SW480 (cell line): ENCODE measurements at places on chromosomes 6 and 20.

DNA sequence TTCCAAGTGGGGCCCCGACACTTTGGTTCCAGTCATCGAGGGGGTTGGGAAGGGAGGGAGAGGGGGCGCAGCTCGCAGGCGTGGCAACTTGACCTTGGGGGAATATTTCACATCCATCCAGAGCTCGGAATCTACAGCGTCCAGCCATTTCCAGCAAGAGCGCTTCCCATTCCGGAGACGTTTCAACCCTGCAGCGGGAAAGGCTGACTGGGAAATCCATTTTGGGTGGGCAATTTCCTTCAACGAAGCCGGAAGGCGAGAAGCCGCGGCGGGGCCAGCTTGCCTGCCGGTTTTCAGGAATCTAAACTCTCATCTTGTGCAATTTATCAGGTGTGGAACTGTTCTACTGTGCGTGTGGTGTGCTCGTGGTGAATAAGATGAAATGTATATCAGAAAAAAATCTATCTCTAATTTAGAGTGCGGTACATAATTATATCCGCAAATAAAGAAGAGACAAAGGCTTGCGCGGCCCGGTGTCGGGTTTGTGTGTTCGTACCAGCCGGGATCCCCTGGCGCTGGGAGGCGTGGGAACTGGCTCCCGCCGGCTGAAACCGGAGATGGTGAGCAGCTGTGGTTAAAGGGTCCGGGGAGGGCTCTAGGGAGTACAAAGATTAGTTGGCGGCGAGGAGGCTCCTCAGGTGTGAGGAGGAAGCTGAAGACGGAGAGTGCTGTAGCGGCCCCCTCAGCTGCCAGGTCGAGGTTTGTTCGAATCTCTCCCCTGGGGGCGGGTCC, 4.8 kb downstream of the SLC32A1 start:
- no peak for DNase-seq

DNA sequence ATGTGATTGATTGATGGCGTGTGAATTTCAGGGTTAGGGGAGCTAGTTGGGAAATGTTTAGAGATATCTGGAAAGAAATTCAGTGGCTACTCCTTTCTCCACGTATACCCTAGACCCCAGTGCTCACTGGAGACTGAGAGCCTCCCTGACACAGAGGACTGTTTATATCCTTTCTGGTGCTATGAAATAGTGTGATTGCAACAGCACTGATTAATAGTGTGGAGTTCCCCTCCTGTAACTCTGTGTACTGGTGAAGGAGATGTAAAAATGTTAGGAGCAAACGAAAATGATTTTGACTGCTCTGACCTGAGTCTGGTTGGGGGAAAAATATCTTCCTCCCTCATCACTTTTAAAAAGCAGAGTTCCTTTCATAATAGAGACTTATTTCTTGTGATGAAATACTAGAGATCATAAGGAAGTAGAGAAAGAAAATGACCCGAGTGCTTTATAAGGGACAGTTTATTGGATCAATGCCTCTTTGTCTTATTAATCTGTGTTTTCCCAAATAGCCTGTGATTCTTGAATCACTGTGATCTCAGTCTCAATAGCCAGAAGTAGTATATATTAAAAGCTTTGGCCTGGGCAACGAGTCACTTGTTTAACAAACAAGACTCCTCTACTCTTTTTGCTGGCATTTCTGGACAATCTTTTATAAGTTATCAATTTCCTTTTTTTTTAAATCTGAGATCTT, 92.3 kb downstream of the RNF182 start:
- DNase-seq: no peak

DNA sequence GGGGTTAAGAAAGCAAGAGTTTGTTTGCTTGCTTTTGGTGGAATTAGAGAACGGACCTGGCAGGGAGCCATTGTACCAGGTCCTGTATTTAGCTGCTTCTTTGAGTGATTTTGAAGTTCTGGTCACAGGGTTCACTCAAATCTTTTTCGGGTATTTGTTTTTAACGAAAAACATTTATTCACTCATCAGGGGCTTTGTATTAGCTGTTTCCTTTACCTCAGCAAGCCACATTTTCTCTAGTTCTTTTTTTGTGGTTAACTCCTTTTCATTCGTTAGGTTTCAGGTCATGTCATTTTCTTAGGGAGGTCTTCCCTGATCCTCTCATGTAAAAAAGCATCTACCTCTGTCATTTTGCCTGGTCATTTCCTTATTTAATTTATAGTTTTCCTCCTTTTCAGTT, 1502.2 kb downstream of the GRIK2 start:
- no peak for DNase-seq

- DNase-seq: no peak
Measured at GRCh38 chr20:63518351-63518861, 2.2 kb upstream of the PPDPF start.

DNA sequence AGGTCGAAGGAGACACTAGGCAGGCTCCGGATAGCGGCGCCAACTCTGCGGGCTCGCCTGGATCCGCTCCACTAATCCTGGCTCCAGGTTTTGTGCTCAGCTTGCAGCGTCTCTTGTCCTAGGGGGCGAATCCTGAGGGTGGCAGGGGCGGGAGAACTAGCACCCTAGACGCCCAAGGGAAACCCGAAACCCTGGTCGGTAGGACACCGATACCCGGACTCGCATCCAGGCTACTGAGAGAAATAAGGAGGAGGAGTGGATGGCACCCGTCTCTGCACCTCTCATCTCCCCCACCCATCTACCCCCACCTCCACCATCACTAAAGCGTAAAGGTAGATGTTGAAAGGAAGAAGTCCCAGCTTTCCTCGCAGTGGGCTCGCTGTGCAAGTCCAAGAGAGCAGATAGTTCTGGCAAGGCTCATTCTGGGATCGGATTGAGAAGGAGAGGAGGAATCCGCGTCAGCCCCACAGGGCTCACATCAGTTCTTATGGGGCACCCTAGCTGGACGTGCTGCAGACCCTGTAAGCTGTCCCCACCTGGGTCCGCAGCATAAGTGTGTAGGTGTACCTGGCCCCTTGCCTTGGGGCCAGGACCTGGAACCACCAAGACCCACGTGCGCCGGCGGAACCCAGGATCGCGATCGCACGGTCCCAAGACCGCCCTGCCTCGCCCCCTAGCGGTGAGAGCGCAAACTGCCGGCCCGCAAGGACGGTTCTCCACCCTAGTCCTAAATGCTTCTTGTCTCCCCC, 6.9 kb downstream of the SLC32A1 start:
- DNase-seq: peak; percentile 95

GRCh38 chr6:160051390-160051789, 70.2 kb upstream of the SLC22A1 start:
- no peak for DNase-seq

DNA sequence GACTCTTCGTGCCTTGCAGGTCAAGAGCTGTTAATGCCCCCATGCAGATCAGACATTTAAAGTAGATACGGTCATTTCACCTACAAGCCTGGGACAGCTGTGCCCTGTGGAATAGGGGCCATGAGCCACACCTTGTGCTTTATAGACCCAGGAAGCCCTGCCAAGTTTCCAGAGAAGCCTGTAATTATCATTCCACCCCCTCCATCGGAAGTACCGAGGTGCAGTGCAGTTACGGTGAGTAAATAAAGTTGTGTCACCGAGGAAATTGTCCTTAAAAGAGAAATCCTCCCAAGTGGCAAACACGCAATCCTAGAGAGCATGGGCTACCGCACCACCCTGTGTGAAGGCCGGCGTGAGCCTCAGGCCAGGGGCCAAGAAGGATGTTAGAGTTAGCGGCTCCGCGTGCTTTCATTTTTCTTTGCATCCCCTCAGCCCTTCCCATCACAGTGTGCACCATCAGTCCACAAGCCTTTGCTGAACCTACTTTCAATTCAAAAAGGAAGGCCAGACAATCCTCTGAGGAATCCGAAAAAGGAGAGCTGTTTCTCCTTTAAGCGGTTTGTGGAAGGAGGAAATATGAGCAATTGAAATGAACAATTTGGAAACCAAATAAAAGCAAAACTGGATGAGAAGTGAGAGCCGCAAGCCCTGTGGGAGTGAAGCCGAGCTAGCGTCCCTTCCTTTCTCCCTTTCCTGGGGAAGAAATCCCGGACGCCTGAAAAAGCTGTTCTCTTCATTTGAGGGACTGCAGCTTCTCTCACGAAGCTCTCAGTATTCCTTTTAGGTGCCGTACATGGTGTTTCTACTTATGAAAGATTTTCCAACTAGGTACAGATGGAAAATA, 183.3 kb upstream of the PDE10A start:
- DNase-seq: peak; percentile 46

DNA sequence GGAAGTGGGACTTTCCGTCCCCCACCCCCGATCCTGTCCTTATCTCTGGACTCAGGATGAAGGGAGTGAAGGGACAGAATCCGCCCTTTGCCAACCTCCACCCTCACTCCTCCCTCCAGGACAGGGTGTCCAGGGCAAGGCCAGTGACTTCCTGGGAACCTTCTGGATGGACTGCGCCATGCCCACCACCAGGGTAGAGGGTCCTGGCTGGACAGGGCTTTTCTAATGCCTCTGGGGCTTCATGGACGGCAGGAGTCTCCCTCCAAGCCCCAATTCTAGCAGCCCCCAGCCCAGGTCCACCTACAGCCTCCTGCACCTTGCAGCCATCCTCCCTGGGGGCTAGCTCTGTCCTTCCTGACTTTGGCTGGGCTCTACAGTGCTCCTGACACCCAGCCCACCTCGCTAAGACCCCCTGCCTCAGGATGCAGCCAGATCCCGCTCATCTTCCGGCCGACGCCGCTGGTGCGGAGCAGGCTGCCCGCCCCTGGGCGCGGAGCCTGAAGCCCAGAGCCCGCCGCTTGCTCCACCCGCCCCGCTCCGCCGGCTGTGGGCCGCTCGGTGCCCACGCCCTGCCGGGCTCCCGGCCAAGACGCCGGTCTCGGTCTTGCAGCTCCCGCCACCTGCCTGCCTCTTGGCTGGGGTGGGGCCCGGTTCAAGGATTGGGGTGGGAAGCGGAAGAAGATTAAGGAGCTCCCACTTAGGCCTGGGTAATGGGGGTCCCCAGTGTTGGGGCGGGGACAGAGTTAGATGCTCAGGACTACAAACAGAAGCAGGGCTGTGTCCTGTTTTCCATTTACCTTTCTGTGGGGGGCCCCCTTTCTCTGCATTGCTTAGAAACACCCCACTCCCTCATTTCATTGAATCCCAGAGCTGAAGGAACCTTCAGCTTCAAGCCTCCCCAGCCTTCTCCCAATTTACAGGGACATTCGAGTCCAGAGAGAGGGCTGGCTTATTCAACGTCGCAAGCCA, 72.8 kb downstream of the MDGA1 start:
- DNase-seq: no peak

- no peak for DNase-seq
Measured at GRCh38 chr6:146246028-146246427, 217.2 kb downstream of the GRM1 start.

DNA sequence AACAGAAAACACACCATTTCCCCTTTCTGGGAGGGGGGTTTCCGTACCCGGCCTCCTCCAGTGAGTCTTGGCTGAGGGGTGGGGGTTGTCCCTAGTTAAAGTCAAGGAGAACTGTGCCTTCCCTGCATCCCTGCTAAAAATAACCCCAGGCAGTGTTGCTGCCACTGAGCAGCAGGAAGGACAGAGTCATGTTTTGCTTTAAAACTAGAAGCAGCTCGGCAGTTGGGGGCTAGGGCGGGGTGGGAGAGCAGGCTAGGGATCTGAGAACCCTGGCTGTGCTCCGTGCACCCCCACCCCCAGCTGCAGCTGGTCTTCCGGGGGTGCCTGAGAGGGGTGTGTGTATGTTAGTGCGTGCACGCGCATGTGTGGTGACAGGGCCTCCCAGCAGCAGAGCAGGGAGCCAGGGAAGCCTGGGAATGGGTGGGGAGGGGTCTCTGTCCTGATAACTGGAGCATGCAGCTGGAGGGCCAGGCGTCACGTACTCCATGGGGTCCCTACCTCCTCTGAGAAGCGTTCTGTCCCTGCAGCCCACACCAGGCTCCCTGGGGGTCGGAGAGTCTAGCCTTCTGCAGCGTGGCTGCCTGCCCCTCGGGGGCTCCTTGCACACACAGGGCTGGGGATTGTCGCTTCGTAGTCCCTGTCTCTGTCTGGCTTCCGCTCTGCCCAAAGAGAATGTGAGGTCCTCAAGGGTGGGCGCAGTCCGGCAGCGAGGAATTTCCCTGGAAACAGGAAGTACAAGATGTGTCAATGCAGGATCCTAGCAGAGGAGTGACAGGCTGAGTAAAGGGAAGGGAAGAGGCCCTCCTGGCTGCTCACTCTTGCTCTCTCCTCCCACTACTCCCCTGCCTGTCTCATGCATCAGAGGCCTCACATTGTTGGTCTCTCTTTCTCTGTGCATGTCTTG, 16.8 kb upstream of the ARMC12 start:
- DNase-seq: no peak

DNA sequence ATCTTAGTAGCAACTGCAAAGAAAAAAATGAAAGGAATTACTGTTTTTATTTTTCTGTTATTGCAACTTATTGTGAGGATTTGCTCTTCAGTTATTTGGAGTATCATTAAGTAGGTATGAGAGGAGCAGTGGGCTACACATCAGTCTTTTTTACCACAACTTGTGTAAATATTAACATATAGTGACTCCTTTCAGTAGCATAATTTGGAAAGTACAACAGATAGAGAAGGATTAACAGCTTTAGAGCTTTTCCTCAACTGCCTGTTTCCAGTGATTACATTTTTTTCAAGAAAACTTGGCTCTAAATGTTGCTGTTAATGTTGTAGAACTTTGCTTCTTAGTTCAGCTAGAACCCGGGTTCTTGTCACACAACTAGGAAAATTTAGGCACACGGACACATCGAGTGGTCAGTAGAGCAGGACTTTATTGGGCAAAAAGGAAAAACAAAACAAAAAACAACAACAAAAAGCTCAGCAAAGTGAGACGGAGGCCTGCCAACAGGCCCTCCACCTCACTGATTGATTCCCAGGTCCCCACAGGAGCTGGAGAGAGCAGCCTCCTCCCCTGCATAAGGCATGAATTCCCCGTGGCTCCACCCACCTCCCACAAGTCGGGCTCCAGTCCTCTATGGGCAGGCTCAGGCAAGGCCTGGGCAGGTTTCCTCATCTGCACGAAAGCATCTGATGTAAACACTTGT, 75.1 kb downstream of the ADGRG6 start:
- peak; percentile 46 for DNase-seq
